ENCODE measurements at places on chromosomes 3 and 15. TPM values are rescaled to one million over a fixed set of nuclear protein-coding genes. Genes with fewer than 3 reads are reported as not detected.

Gene NR1I2
- not detected for total RNA-seq

DNA sequence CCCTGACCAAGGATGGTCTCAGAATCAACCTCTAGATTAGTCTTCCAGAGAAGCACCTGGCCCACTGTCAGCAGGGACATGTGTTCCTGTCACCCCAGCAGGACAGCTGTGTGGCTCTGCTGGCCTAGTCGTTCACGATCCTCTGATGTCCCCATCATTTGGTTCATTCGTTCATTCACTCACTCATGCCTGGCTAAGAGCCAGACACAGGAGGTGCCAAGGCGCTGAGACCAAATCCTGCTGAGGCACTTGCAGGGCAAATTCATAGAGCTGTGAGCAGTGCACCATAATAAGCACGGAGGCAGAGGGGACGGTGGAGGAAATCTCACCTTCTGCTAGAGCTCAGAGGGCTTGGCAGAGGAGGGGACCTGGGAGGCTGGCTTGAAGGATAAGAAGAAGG, 49.9 kb upstream of the FGD5 start:
- DNase-seq, result no peak

Gene GOLGA6L4
- 3.3 TPM for total RNA-seq

DNA sequence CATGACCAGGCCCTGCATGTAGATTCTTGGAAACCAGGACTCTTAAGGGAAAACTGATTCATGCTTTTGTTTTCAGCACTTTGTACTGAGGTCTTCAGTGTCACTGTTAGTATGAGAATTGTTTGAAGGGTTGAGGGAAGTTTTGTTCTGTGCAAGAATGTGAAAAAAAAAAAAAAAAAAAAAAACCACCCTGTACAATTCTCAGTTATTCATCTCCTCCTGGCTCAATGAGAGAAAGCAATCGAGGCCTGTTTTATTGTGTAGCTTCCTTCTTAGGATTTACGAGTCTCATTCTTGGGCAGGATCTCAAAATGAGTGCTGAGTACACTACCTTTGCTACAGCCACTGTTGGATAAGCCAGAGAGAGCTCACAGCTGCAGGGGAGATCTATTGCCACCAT, 469.5 kb downstream of the CNTN4 start:
- DNase-seq, result no peak

- DNase-seq, result peak; percentile 87
Observed at GRCh38 chr3:32428092-32429068, 36.7 kb downstream of the CMTM7 start.

- DNase-seq, result no peak
Observed at GRCh38 chr3:133113927-133114597, 75.9 kb downstream of the TMEM108 start.

GRCh38 chr3:188546835-188547670, 393.1 kb downstream of the LPP start:
- no peak for DNase-seq

DNA sequence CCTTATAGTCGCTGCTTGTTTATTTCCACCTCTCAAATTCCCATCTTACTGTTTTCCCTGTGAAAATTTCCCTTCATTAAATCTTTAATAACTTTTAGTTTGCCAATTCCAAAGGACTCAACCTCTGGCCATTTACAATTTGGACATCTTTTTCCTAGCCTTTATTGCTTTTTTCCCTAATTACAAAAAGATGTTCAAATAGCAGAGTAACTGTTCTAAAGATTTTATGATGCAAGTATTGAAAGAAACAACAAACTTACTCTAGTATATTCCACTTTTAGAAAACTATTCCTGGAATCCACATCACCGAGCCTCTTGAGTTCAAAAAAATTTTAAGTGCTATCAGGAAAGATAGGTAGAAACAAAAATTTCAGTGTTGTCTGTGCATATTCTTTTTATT, 174.1 kb upstream of the UBE2E2 start:
- DNase-seq, result no peak

GRCh38 chr3:67906261-67906660, 251.8 kb upstream of the SUCLG2 start:
- DNase-seq, result no peak

GRCh38 chr3:30496066-30496966, 110.1 kb upstream of the TGFBR2 start:
- no peak for DNase-seq

GRCh38 chr3:10017636-10018292, 8.5 kb upstream of the FANCD2 start:
- no peak for DNase-seq

GRCh38 chr15:76885212-76885611, 19.9 kb downstream of the SCAPER start:
- DNase-seq, result no peak

DNA sequence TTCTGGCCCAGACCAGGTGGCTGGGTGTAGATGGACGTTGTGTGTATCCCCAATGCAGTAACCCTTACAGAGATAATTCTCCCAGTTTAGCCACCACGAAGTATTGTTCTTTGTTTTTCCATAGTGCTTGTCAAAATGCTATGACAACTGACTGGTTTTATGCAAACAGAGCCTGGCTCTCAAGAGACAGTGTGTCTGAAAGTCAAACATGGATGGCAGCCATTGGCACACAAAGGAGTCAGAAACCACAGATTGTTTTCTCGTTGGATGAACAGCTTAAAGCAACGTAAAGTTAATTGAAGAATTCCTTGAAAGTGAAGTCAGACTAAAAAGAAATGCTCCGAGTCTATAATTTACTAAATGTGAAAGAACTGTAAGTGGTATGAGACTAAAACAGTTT, 91.2 kb downstream of the FILIP1L start:
- DNase-seq, result no peak

DNA sequence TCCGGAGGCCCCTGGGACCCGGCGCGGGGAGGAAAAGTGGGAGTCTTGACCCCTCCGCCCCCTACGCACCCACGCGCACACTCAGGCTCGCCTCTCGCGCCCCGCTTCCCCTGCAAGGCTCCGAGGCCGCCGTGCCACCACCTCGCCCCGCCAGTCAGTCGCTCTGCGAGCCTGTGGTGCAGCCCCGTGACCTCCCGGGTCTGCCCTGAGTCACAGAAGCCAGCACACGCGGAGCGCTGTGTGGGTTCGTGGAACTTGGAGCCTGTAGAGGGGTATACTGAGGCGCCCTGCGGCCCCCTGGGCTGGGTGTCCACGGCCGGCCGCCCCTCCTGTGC, 380 bp upstream of the ALS2CL start:
- no peak for DNase-seq

- no peak for DNase-seq
Observed at GRCh38 chr15:92361321-92362000, 32.2 kb upstream of the ST8SIA2 start.

Gene CHRNA5
- total RNA-seq, result 9.1 TPM

DNA sequence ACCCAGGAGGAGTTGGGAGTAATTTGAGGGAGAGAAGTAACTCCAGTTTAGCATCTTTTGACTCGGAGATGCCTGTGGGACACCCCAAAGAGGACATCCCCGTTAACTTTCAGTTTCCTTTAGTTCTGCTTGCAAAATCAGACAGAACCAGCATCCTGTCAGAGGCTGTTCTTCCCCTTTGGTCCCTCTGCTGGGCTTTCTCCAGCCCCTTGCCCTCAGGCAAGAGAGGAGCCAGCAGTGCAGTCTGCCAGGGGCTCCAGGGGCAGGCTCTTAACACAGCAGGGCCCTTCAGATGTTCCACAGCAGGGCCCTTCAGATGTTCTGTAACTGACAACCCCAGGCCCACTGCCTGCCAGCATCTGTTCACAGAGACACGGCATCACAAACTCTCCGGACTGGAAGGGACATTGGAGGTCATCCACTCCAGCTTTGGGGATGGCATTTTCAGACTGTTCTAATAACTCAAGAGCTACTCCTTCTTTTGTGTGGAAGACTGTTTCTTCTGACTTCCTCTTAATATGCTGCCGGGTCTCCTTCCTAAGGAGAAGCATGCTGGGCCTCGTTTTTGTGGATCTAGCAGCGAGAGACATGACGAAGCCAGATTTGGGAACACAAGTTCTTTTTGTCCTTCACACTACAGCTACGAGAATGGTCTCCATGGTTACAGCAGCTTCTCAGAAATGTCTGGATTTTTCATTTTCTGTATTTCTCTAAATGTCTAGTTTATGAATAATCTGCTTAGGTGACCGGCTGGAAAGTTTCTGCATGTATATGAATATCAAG, 51.9 kb downstream of the KY start:
- no peak for DNase-seq
